Breast epithelium (tissue), 4 donors: ENCODE measurements at places on chromosomes 2 and 18. TPM values are rescaled to one million over a fixed set of nuclear protein-coding genes. Genes with fewer than 3 reads are reported as not detected.

- no peak overlapping the region for H3K4me3 ChIP-seq
- H3K27me3 ChIP-seq, result no peaks in the 10 kb centered on the region
- no peak for DNase-seq
- no peaks in the 10 kb centered on the region for H3K4me1 ChIP-seq
- H3K27ac ChIP-seq, result no peak overlapping the region
- no peaks in the 10 kb centered on the region for H3K36me3 ChIP-seq
Measured at GRCh38 chr2:234414596-234414995, 82.3 kb downstream of the ARL4C start.

DNA sequence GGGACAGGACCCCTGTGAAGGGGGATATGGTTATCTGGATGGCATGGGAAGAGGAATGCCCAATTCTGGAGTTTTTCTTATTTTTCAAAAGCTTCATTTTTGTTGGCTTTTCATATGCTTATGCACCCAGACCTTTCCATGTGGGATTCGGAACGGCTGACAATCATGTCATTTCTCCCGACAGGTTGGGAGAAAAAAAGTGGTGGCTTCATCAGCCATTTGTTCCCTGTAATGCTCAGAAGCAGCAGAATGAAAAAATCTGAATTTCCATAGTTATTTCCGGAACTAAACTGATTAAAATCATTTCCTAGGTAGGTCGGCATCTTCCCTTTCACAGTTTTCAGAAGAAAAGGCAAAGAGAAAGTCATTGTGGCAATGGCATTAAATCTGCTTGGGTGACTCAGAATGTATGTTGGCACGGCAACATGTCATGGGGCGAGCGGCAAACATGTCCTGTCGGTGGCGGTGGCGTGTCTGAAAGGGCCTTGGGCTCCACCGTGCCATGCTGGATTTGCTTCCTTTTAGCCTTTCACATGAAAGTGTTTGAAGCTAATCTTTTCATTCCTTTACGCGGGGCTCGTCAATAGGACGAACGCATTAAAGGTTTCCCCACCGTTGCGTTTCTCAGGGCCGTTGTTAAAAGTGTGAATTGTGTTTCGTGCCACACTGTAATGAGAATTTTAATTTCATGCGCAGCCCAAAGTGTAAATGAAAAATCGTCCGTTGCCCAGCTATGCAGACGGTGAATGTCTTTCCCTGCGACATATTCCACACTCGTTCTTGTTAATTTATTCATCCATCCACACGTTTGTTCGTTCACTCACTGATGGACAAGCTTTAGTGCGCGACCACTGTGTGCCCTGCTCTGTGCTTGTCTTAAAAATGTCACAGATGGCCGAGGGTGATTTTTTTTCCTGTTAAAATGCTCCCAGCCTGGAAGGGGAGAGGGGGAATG is 18.5 kb downstream of the ACKR3 start:
- H3K27me3 ChIP-seq, result no peaks in the 10 kb centered on the region
- no peak overlapping the region for H3K27ac ChIP-seq
- no peak overlapping the region for H3K4me3 ChIP-seq
- DNase-seq, result no peak

DNA sequence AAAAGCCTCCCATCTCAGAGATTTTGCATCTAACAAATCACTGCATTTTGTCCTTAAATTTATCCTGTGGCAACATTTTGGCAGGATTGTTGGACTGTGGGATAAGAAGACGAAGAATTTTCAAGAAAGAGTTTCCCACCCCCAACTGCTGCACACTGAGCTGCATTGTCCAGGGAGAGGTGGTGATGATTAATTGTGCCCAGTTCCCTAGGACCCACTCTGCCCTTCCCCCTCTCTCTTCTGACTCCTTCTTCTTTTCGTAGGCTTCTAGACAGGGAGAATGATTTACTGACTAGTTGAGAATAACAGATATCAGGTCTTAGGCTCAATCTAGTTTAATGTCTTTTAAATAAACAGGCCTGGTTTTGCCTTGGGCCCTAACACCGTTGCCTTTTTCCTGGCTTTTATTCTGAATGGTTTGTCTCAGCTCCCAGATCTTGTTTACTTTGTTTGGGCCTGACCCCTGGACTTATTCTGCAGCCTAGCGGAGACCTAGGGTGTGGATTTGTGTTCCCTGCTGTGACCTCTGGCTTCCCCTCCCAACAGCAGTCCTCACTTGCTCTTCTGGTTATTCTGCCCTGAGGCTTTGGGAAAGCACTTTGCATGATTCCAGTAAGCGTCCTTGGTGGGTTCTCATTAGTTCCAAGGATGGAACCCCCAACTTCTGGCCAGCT is 233.3 kb downstream of the INSIG2 start:
- H3K27ac ChIP-seq, result no peak overlapping the region
- no peak overlapping the region for H3K4me3 ChIP-seq
- no peaks in the 10 kb centered on the region for H3K36me3 ChIP-seq
- no peaks in the 10 kb centered on the region for H3K27me3 ChIP-seq

Gene AQP4
- total RNA-seq, result 0.33 TPM

Gene CENPA
- 0.64 TPM for total RNA-seq

DNA sequence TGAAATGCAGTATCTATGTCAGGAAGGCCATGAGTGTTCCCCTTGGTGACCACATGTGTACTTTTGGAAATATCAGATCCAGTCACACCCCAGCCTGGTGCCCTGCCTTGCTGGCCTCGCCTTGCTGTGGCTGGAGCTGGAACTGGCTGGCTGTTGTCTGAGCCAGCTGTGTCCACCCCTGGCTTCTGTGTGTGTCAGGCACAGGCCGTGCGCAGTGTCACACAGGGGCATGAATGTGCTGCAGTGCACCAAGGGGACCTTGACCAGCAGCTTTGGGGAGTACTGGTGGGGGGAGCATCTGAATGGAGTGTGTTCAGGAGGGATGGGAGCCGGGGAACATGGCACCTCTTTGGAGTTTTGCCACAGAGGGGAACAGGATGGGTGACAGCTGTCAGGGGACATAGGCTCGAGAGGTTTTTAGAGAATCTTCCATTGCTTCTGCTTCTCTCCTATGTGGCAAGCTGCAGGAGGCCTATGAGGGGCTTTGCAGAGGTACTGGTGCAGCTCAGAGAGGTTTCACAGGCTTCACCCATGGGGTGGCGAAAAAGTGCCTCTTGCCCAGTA is 44.7 kb upstream of the FAHD2A start:
- H3K27ac ChIP-seq, result no peak overlapping the region
- H3K27me3 ChIP-seq, result no peaks in the 10 kb centered on the region
- DNase-seq, result no peak
- no peaks in the 10 kb centered on the region for H3K36me3 ChIP-seq
- H3K4me3 ChIP-seq, result no peak overlapping the region

Gene FAM228A
- total RNA-seq, result 0.88 TPM

DNA sequence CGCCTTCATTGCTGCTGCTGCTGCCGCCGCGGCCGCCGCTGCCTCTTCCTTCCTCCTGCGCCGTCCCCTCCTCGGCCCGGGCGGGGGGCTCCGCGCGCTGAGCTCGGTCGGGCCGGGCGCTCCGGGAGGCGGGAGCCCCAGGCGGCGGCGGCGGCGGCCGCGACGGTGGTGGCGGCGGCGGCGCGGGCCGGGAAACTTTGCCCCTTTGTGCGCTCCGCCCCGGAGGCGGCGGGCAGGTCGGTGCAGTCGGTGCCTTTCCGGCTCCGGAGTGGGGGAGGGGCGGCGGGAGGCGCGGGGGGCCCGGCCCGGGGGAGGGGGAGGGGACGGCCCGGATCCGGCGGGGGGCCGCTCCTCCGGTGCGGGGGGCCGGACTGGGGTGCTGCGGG is 205 bp downstream of the TET3 start:
- H3K27me3 ChIP-seq, result no peaks in the 10 kb centered on the region
- peak overlapping the region; percentile 90 for H3K27ac ChIP-seq
- no peaks in the 10 kb centered on the region for H3K36me3 ChIP-seq
- peaks cover 8% of the 10 kb centered on the region for H3K4me1 ChIP-seq
- peak overlapping the region; percentile 54 for H3K4me3 ChIP-seq
